Left ventricle myocardium inferior (tissue), 1 donor: ENCODE measurements at places on chromosomes 12 and 14. TPM values are rescaled to one million over a fixed set of nuclear protein-coding genes. Genes with fewer than 3 reads are reported as not detected.

SYNDIG1L gene
- total RNA-seq, result 0.11 TPM

SCNN1A gene
- total RNA-seq, result 0.22 TPM

CCDC177 gene
- total RNA-seq, result not detected

LALBA gene
- not detected for total RNA-seq

CLEC2A gene
- not detected for total RNA-seq

AMIGO2 gene
- 2.3 TPM for total RNA-seq

KITLG gene
- 8.6 TPM for total RNA-seq

REP15 gene
- total RNA-seq, result 5.5 TPM
